Anterior cingulate cortex (tissue), 58 donors: ENCODE measurements at places on chromosomes 12 and 14.

GRCh38 chr12:42589465-42590329 lies at the start of gene PRICKLE1:
Gene PRICKLE1, minus strand, starts transcription at chr12:42589746. Its CDS starts 117,230 bp downstream, at chr12:42472516.
- DNase-seq, result no peak

DNA sequence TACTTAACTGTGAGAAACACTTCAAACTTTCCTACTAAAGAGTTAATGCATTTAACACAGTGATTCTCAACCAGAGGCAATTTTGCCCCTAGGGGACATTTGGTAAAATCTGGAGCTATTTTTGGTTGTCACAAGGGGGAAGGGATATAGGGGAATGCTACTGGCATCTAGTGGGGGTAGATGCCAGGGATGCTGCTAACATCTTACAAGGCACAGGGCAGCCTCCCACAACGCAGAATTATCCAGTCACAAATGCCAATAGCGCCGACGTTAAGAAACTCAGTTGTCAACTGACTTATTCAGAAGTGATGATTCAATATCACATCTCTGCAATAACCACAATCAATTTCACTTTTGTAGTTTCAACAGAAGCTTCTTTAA lies 2.0 kb downstream of the EEA1 start:
- no peak for DNase-seq

DNA sequence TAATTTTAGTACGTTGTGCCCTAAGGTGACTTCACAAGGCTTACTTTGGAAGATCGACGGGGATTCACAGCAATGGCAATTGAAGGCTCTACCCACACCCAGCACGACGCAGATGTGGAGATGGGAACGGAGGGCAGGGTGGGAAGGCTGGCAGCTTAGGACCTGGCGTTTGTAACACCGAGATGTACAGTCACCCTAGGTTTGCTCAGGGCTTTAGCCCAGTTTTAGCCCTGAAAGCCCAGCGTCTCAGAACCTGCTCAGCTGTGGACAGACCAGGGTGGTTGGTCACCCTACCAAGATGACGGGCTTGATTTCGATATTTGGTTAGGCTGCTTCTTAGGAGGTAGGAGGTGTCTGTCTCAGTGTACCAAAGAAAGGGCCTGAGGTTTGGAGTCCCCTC lies 100.5 kb upstream of the MED13L start:
- DNase-seq, result no peak

DNA sequence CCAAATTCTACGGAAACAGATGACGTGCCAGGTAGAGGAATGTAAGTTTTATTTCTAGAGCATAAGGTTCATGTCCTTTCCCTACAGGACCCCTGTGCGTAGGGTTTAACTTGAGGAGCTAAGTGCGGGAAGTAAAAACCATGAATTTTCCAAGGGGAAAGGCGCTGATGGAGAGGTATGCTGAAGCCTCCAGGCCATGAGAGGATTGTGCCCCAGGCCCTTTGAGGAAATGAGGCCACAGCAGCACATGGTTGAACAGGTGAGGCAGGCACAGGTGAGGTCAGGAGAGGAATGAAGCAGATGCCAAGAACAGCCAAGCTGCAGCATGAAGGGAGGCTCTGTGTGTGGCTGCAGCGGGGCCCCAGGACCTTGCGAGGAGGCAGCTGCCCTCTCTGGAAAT lies 14.7 kb downstream of the ESRRB start:
- no peak for DNase-seq

DNA sequence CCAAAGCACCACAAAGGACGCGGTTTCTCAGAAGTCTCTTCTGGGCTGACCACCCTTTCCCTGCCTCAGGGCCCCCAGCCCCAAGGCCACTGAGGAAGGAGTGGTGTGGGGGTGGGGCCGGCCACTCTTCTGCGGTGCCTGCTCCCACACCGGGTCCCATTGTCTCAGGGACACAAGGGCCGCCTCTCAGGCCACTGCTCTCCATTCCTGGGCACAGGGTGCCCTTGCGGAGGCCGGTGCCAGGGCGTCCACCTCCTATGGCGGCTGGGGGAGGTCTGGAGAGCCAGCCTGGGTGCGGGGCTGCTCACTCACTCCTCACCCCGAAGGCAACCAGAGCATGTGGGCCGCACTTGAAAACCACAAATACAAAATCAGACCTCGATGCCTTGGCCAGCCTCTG lies 44.1 kb downstream of the PRIMA1 start:
- DNase-seq, result no peak

GRCh38 chr14:90017371-90017770 lies 44.4 kb upstream of the KCNK13 start:
- no peak for DNase-seq

- DNase-seq, result no peak
These were observed 353 bp downstream of the BAG5 start for GRCh38 chr14:103562179-103562428.

DNA sequence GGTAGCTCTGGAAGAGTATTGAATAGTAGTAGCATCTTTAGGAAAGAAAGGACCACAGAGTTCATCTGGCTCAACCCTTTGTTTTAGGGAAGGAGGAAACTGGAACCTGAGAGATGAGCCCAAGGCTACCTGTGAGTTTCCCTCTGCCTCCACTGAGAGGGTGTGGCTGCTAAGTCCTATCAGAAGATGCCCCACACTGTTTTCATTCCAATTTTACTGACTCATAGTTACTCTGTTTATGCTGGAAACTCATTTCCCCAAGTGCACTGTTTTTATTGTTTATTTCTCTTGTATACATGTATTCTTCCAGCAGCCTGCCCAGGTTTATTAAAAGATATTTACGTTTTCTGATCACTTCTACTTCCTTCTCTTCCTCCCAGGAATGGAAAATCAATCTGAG lies 127.4 kb upstream of the ARHGAP5 start:
- no peak for DNase-seq

GRCh38 chr14:22039938-22040780 lies 366.5 kb upstream of the OR4E1 start:
- DNase-seq, result no peak

DNA sequence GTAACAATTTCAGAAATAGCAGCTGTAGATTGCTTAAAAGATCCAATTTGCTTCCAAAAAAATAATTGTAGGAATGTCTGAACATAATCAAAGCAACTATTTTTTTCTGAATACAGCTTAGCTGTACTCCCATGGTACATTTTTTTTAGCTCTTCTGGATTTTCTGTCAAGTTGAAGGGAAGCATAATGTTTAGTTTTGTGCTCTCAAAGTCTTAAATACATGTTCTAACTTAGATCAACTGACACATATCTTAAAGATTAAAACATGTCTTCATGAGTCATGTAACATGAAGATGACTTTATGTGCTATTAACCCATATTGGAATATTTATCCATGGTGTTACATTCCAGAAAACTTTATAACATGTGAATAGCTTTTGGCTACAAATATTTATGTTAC lies 255.7 kb downstream of the BTG1 start:
- DNase-seq, result no peak

- no peak for DNase-seq
These were observed 77.0 kb upstream of the BCL11B start for GRCh38 chr14:99348816-99349614.

GRCh38 chr14:34363733-34364134 lies 98.3 kb downstream of the SPTSSA start:
- DNase-seq, result no peak

GRCh38 chr12:43285159-43285598 lies 266.8 kb downstream of the ADAMTS20 start:
- no peak for DNase-seq

- DNase-seq, result no peak
These were observed 23.5 kb downstream of the FMNL3 start for GRCh38 chr12:49683599-49684309.
